ENCODE measurements at places on chromosomes 6 and 20. TPM values are rescaled to one million over a fixed set of nuclear protein-coding genes. Genes with fewer than 3 reads are reported as not detected.

Gene WFDC2
- not detected for polyA plus RNA-seq

Gene PNLDC1
- 0.14 TPM for polyA plus RNA-seq

Gene ELOVL4
- 6.1 TPM for polyA plus RNA-seq

Gene C20orf204
- 0.06 TPM for polyA plus RNA-seq

Gene ZSWIM3
- polyA plus RNA-seq: 2.0 TPM

Gene THBS2
- polyA plus RNA-seq: 430 TPM

GRCh38 chr20:62624719-62625453 lies 17.4 kb upstream of the SLCO4A1 start:
- DNase-seq: no peak

- DNase-seq: no peak
These were observed 26.3 kb downstream of the TMX4 start for GRCh38 chr20:7993238-7993637.

DNA sequence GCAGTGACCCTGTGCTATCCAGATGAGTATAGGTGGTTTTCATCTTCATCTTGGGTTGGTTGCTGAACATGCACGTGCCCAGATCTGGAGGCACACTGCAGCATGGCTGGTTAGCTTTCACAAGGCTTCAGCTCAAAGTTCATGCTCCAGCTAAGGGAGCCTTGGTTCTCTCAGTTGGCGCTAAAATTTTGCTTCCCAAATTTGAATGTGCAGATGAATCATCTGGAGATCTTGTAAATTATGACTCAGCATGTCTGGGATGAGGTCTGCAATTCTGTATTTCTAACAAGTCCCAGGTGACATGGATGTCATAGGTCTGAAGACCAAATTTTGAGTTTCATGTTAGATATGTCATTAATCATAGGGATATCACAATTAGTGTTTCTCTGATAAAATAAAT lies 230.8 kb downstream of the FOXA2 start:
- DNase-seq: no peak

DNA sequence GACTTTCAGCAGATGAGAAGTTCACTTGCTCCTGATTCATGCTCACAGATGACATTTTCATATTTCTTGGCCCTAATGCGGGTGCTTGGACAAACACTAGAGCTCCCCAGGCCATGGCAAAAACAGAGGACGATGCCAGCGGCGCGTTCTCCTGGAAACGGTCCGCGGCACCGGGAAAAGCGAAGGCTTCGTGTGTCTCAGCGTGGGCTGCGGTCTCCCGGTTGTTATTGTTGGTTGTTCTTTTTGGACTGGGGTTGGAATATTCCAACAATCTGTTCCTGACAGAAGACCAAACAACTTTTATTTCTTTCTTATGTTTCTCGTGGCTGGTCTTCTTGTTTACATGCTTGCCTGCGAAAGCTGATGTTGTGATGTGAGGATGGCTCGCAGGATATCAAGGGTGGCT lies 46.8 kb upstream of the NEDD9 start:
- no peak for DNase-seq

DNA sequence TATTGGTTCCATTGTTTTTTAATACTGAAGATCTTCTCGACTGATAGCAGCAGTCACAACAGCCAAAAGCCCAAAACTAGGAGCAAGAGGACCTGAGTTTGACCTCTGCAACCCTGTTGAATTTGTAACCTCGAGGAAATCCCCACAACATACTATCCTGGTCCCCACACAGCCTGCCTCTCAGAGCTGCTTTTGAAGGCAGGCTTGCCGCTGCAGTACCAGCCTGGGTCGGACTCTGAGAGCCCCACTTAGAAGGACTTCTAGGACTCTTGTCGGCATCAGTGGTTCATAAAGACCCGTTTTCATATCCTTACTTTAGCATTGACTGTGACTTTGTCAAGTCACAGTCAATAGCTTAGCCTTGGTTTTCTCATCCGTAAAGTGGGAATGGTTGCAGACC lies 49.3 kb downstream of the EBF4 start:
- no peak for DNase-seq

DNA sequence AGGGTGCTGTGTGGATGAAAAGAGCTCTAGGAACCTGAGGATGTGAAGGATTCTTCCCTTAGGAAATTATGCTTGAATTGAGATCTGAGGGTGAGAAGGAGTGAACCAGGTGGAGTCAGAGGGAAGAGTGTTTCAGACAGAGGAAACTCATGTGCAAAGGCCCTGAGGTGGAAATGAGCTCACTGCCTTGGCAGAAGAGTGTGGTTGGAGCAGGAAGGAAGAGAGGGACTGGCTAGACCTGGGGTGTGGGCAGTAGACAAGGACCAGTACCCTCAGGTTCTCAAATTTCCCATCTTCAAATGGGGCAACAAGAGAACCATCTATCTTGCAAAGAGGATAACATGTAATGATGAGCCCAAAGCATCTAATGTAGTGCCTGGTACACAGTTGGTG lies 24.0 kb upstream of the GTSF1L start:
- no peak for DNase-seq

GRCh38 chr6:25449774-25450173 lies 170.6 kb downstream of the CARMIL1 start:
- DNase-seq: no peak

GRCh38 chr6:145279993-145280392 lies 455.3 kb downstream of the EPM2A start:
- DNase-seq: no peak
